CD4-positive, alpha-beta T cell treated with Interleukin-17A for 1 hour (primary cell): ENCODE measurements at places on chromosomes 4 and X.

DNA sequence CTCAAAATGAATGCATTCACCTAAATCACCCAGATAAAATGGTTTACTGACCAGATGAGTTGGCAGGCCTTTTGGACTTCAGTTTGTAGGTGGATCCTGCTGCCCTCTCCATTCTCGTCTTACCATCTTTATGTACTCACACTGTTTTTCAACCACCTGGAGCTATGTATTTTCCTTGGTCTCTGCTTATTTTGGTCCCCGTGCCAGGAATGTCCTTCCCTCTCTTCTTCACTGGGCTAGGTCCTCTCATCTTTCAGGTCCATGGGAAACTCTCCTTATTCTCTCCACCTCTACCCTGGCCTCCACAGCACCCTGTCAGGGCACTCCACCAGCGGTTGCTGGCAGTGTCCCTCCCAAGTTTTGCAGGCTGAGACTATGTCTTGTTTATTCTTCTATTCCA lies 2.6 kb downstream of the GPRIN3 start:
- DNase-seq, result no peak

DNA sequence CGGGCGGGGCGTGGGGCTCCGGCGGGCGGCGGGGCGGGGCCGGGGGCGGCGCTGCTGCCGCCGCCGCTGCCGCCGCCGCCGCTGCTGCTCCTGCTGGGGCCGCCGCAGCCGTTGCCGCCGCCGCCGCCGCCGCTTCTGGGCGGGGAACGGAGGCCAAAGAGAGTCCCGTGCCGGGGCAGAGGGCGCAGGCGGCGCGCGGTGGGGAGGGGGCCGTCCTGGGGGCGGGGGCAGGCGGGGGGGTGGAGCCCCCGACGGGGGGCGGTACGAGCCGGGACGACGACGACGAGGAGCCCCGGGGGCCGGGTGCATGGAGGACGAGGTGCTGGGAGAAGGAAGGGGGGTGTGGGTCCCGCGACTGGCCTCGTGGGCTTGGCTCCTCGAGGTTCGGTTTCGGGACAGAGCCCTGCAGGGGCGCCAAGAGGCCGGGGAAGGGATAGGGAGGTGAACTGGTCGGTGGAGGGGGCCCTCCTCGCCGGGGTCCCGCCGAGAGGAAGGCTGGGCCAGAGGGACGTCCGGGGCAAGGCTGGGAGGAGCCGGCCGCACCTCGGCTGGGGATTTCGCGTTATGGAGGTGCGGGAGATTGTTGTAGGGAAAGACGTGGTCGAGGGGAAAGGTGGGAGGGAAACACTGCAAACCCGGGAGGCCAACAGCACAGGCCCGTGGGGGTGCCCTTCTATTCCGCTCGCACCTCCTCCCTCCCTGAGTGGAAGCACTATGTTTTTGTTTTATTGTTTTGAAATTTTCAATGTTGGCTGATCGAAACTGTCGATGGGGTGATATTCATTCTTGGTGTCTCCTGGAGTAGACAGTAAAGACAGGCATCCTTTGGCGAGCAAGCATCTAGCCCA lies 1.9 kb downstream of the BCORL1 start:
- peak; percentile 58 for DNase-seq

GRCh38 chr4:101271516-101271915 lies 75.8 kb downstream of the PPP3CA start:
- DNase-seq, result no peak

DNA sequence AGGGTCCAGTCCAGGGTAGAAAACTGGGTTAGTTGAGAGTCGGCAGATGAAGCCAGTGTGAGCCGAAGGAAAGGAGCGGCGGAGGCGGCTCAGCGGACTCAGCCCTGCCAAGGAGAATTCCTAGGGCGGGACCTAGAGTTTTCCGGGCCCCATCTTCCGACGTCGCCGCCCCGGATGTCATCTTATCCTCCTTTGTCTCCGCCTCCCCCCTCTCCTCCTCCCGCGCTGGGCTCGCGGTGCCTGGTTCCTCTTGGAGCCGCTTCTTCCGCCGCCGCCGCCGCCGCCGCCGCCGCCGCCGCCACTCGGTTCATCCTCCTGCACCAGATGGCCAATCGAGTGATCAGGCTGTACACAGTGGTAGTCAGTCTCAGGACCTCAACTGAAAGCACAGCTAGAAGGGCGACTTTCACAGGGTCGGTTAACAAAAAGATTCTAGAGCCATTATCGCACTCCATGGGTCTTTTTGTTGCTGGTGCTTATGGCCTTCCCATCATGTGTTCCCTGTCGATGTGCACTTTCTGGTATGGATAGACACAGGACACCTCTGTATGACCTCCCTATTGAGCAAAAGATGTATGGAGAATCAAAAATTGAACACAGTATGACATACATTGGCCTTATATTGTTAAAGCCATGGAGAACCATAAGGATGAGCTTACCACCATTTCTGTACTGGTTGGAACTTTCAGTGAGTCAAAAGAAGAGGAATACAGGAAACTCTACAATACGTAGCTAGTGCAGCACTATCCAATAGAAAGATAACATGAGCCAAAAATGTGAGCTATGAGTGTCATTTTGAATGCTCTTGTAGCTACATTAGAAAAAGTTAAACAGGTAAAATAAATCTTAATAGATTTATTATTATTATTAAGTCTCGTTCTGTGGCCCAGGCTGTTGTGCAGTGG lies 32.4 kb upstream of the THOC2 start:
- peak; percentile 55 for DNase-seq

GRCh38 chrX:8304668-8305067 lies 133.6 kb upstream of the VCX2 start:
- no peak for DNase-seq

- no peak for DNase-seq
Observed at GRCh38 chr4:2366252-2367192, 51.9 kb downstream of the ZFYVE28 start.

DNA sequence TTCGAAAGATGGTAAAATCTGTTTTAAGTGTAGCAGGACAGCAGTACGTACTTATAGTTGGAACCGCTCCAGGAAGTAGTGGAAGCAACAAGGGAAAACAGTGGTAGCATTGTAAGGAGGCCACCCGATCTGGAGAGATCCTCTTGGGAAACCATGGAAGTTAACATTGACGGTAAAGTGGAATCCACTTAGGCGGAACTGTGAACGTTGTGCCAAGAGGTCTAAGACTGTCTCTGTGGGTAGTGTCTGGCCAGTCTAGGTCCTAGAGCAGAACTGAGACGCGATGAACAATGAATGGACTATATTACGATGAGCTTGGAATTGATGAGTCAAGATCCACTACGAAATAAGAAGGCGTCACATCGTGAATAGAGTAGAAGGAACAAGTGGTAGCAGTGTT lies 124.0 kb downstream of the TENM3 start:
- no peak for DNase-seq

GRCh38 chr4:83054928-83055327 lies 19.9 kb downstream of the COPS4 start:
- peak; percentile 43 for DNase-seq

DNA sequence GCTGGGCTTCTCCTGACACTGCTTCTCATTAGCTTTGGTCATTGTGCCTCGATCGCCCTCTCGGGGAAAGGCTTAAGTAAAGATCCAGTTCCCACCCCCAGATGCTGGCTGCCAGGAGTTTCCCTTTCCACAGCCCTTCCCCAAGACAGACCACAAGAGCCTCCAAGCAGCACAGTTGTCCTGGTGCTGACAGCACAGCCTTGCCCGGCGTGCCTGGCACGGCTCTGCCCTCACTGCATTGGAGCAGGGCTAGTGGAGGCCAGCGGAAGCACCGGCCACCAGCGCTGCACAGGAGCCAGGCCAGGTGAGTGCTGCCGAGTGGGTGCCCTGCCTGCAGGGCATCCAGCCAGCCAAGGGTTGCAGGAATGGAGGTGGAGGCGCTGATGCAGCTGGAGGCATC lies 9.7 kb upstream of the MSANTD1 start:
- no peak for DNase-seq

- DNase-seq, result peak; percentile 28
Observed at GRCh38 chrX:9318213-9318612, 146.6 kb upstream of the TBL1X start.

- DNase-seq, result no peak
Observed at GRCh38 chr4:140138428-140138827, 15.6 kb downstream of the MAML3 start.

DNA sequence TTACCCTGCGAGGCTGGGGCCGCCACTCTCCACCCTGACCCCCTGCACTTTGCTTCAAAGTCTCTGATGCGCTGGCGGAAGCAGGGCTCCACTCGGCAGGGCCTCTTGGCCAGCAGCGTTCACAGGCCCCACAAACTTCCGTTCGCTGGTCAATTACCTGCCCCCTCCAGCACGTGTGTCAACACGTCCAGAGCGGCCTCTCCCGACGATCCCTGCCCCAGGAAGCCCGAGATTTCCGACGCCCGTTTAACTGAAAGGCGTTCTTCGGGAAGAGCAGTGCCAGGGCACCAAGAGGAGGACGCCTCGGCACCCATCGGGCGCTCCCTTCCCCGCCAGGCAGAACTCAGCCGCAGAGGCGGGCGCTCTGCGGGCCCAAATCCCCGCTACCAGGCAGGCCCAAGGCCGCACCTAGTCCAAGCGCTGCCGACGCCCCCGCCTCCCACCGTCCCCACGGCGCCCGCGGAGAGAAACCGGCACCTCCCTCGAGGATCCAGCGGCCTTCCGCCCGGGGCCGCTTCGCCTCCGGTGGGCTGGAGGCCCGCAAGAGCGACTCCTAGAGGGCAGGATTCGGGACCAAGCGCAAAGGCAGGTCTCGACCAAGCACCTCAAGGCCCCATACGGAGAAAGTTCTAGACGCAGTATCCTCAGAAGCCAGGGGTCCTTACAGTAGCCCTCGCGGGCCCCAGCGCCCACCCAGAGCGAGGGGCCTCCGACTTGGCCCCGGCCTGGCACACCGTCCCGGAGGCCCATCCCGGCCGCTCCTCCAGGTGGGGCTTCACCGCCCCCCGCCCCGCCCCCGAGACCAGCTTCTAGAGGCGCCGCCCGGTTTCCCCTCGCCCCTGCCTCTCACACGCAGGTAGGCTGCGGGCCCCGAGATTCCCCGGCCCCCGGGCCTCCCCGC lies 586 bp downstream of the BCAP31 start:
- DNase-seq, result peak; percentile 58

DNA sequence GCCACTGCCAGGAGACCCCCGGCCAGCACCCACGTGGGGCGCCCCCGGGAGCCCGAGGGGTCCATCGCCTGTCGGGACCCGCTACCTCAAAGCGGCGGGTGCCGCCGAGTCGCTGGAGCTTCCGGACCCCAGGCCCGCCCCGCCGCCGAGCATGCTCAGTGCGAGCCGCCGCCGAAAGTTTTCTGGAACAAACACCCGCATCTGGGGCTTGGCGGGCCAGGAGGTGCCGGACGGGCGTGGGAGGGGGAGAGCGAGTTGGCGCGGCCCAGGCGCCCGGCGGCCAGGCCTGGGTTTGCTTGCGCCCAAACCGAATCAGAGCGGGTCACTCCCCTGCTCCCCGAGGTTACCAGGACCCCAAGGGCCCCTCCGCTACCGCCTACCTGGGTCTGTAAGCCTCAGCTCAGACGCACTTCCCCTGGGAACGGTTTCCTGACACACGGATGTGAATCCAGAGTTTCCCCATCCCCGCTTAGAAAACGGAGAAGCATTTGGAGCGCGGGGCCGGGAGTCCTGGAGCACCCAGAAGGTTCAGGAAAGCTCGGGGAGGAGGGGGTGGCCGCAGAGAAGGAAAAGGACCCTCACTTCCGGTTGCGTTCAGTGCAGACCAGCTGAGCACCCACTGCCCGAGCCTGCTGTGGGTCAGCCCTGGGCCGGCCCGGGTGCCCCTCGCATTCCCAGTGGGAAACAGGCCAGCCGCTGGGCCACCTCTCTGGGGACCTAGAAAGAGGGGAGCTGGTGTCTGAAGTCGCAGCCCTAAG lies at the start of gene EVC2:
Gene EVC2, minus strand, starts transcription at position 111 of the 758 bp plus-strand sequence. Its CDS starts 46 bp downstream, at position 65.
- DNase-seq, result peak; percentile 13

DNA sequence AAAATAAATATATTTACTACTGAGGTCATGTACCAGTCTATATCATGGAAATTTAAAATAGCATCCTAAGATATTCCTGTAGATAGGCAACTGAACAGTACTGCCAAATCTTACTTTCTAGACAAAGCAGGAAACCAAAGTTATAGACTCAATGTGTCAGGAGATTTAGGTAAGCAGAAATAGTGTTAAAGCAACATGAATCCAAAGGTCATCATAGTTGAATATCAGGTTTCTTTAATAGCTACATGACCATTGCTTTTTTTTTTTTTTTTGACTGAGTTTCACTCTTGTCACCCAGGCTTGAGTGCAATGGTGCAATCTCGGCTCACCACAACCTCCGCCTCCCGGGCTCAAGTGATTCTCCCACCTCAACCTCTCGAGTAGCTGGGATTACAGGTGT lies 20.2 kb upstream of the ACSL4 start:
- DNase-seq, result no peak

DNA sequence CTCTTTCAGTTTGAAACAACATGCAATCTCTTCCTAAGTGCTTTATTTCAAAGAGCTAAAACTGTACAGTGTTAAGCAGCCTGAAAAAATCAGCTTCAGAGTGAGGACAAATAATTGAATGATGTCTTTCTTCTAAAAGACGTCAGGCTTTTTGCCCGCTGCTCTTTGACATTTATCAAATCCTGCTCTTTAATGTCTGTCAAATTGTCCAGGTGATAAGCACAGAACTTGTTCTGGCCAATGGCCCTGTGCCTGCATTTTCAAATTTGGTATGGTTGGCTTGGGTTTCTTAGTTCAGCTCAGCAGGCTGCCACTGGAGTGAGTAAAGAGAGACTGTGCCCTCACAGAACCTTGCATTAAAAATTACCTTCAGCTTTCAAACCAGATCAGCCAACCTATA lies 712.9 kb upstream of the LCORL start:
- no peak for DNase-seq

- DNase-seq, result no peak
Observed at GRCh38 chrX:68719181-68719903, 71.9 kb downstream of the STARD8 start.

- DNase-seq, result no peak
Observed at GRCh38 chr4:69126024-69126423, 29.8 kb downstream of the UGT2B7 start.

GRCh38 chr4:128871948-128872347 lies 62.4 kb downstream of the JADE1 start:
- no peak for DNase-seq

DNA sequence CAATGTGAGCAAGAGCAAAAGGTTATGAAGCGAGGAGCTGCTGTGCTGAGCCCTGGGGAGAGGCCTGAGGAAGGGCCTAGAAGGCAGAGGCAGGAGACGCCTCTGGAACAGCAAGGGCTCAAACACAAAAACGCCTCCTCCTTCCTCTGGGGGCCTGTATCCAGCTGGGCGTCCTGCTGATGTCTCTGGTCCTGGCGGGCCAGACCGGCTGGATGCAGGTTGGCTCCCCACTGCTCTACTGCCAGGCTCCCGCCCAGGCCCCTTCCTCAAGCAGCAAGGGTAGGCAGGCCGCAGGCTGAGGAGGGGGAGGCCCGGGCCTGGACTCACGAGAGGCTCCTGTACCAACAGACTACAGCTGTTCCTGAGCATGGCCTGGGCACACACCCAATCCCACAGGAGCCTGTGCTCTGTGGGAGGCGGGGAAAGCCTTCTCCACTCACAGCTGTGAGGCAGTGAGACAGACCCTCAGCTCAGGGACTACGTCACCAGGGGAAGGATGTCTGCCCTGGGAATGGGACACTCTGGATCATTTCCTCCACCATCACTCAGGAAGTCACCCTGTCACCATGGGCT lies 2.3 kb downstream of the HAUS7 start:
- no peak for DNase-seq
